ENCODE measurements at places on chromosomes 2 and 18. TPM values are rescaled to one million over a fixed set of nuclear protein-coding genes. Genes with fewer than 3 reads are reported as not detected.

Gene SPATA3
- not detected for total RNA-seq

Gene TEKT4
- not detected for total RNA-seq

Gene PROC
- not detected for total RNA-seq

Gene SKOR2
- total RNA-seq: not detected

Gene NTSR2
- total RNA-seq: not detected

Gene LCT
- under 0.01 TPM for total RNA-seq

Gene REEP1
- 0.29 TPM for total RNA-seq

Gene ADD2
- total RNA-seq: 7.3 TPM

Gene ARHGAP25
- total RNA-seq: 3.0 TPM
